ENCODE measurements at places on chromosomes 11 and 22. TPM values are rescaled to one million over a fixed set of nuclear protein-coding genes. Genes with fewer than 3 reads are reported as not detected.

- DNase-seq, result no peak
Observed at GRCh38 chr11:85495918-85496317, 131.2 kb downstream of the DLG2 start.

GRCh38 chr22:30712094-30712493 is 17.4 kb downstream of the OSBP2 start:
- no peak for DNase-seq

- no peak for DNase-seq
Observed at GRCh38 chr11:77320351-77320750, 18.9 kb upstream of the GDPD4 start.

DNA sequence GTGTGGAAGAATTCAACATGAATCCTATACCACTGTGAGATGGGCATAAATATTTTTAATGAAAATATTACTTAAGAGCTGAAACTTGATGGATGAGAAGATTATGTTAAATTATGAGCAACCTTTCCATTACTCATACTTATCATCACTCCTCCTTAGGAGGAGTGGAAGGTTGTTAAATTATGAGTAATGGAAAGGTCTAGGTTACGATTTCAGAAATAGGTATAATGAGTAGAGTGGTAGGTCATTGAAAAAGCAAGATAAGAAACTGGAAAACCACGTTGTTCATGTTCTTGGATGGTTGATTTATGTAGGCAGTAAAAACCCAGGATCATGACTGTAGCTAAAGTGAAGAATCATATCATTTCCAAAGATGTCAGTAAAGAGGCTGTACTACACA is 973.2 kb upstream of the RAG2 start:
- DNase-seq, result no peak

DNA sequence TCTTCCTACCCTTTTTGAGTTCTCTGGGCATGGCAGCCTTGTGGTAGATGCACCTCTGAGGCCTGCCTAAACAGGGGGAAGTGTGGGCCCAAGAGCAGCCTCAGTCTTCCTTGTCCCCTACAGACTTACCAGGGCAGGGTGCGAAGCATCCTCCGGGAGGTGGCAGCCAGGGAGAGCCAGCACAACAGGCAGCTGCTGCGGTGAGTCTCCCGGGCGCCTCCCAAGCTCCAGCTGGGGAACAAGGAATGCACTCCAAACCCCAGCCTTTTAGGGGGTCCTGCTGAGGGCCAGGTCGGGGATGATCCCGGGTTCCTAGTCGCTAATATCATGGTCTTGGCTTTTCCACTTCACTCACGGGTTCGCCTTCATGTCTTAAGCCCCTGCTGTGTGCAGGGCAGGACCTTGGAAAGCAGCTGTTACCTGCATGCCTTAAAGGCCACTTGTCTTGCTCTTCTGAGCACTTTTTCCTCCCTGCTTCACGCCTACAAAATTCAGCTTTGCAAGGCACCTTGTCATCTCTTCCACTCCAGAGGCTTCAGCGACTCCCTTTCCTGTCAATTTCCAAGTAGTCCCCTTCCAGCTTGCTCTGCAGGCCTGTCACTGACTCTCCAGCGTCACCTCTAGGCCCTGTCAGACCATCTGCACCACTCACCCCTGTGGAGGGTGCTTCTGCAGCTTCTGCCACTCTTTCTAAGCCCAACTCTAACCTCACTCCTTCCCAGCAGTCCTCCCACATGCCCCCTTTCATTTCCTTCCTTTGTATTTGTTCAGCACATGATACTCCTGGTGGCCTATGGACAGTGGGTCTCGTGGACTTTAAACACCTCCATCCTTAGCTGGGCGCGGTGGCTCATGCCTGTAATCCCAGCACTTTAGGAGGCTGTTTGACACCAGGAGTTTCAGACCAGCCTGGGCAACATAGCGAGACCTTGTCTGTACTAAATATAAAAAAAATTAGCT is 57.0 kb downstream of the PISD start:
- no peak for DNase-seq

DNA sequence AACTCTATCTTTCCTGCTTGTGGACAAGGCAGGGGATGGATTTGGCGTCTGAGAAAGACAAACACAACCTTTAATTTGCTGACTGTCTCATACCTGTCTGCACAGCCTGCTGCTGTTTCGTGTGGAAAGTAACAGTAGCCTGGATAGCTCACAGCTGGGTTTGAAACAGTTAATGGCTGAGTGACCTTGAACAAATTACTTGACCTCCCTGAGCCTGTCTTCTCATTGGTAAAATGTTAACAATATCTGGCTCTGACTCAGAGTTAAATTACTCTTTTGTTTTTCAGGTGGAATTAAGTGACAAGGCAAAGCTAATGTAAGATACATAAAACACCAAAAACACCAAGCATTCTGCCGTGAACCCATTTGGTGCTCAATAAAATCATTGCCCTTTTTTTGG is 41.1 kb upstream of the ADA2 start:
- no peak for DNase-seq

DNA sequence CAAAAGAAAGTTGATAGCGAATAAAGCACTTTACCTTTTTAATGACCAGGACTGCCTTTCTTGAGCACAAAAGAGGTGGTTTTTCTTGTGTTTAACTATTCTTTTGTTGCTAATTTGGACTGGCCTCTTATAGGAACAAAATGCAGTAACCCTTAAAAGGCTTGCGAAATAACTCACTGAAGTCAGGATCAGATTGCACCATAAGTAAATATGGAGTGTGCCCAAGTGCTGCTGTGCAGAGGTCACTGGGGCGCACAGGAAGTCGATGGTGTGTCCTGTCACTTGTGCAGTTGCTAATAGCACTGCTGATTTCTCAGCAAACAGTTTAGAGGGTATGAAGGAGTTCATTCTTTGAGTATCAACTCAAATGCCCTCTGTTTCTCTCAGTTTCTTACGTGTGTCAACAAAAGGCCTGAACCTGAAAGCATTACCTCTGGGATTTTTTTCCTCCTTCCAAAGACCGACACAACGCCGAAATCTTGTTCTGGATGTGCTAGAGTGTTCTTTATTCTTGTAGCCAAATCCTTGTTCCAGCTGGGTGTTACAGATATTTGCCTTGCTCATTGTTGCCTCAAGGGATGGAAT is 71.3 kb downstream of the ATXN10 start:
- no peak for DNase-seq

GRCh38 chr11:113138731-113139130 is 175.7 kb upstream of the TTC12 start:
- no peak for DNase-seq

DNA sequence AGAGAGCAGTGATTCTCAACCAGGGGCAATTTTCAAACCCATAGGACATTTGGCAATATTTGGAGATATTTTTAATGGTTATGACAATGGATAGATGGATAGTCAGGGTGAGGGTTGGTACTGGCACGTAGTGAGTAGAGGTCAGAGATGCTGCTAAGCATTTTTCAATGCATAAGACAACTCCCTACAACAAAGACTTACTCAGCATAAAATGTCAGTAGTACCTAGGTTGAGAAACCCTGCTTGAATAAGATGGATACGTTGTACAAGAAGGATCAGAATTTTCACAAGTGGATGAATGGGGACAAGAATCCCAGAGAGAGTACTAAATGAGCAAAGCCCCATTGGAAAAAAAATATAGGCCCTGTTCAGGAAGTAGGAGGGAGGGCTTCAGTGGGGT is 11.9 kb upstream of the LIN7C start:
- no peak for DNase-seq

DNA sequence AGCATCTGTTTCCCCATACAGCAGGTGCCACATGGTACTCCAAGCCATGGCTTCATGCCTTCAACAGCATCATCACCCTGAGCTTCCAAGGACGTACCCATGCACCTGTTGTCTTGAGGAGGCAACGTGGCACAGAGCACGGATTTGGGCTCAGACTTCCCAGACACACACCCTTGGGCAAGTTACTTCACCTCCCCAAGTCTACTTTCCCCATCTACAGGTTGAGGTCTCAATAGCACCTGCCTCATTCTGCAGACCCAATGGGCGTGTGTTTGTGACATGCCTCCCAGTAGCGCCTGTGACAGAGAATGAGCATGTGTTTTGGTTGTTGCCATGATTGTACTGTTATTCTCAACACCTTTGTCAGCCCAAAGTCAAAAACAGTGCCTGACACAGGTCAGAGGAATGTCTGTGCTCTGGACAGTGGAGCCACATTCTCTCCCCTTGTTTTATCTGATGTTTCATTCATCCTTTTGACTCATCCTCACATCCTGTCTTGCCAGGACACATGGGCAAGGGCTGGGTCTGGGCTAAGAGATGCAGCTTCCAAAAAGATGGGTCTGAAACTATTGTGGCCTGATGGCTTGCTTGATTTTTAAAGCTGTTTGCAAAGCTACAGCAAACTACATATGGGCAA is 53.4 kb upstream of the CCND1 start:
- no peak for DNase-seq

- no peak for DNase-seq
Observed at GRCh38 chr11:62127426-62127825, 3.6 kb downstream of the INCENP start.

GRCh38 chr22:22372086-22372485 is 127.5 kb downstream of the VPREB1 start:
- DNase-seq, result no peak

DNA sequence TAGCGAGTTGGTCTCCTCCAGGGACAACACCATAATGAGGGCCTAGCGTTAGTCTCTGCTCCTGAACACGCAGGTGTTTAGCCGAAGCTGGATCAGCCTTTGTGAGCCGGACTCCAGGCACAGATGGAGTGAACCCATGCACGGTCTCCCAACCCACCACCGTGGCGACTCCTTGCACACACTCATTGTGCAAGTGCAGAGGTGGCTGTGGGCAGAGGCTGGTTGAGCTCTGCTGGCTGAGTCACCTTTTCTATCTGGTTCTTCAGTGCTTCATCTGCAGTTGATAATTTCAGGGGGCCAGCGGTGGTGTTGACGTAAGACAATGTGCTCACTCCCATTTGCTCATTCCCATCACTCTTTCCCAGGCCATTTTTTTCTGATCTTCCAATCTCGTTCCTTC is 72.1 kb upstream of the SLC22A12 start:
- no peak for DNase-seq

DNA sequence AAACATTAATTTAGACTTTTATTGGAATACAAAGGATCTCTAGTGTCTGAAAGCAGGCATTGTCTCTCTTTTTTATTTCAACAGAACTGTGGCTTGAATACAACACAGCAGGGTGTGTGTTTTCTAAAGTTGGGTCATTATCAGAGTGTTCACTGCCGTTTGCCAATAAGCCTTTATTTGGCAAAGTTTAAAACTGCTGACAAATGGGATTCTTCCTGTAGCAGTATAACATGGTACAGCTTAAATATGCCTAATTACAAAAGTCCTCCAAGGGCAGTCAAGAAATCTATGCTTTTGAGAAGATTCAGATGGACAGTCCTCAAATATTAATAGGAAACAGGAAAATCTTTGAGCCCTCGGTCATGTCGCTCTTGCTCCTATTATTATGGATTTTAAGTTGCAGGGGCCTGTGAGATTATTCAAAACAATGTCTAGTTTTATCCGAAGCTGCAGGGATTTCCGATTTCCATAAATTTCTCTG is 199.9 kb downstream of the MAML2 start:
- no peak for DNase-seq

- DNase-seq, result peak; percentile 60
Observed at GRCh38 chr22:42299586-42300258, 29.3 kb upstream of the TCF20 start.

DNA sequence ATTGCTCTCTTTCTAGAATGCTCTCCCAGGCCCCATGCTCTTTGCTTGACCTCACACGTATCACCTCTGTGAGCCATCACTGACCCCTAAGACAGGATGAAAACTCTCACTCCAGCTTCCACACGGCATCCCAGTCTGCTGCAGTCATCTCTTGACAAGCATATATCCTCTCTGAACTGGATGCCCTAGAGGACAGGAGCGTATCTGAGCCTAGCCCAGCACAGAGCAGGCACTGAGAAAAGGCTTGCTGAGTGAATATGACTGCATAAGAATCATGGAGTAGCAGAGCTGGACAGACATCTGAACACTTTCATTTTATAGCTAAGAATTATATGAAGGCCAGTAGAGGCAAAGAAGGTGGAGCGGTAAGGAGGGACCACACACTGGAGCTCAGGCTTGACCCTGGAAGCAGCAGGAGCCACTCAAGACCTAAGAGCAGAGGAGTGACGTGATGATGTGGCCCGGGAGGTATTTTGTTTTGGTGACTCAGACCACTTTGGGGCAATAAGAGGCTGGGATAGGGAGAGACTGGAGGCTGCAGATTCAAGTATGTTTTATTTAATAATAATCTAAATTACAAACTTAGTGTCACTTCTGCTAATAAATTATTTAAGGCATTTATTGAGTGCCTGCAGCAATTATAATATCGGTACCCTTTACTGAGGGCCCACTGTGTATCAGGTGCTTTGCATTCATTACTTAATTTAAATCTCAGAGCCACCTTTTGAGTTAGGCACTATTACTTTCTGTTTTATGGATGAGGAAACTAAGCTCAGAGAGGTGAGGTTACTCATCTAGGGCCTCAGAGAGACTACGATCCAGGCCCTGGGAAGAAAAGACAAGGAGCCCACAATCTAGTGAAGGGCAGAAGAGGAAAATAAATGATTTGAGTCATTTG is 42.6 kb downstream of the MAP6 start:
- DNase-seq, result no peak

- no peak for DNase-seq
Observed at GRCh38 chr11:57868491-57868890, 106.9 kb downstream of the CTNND1 start.

DNA sequence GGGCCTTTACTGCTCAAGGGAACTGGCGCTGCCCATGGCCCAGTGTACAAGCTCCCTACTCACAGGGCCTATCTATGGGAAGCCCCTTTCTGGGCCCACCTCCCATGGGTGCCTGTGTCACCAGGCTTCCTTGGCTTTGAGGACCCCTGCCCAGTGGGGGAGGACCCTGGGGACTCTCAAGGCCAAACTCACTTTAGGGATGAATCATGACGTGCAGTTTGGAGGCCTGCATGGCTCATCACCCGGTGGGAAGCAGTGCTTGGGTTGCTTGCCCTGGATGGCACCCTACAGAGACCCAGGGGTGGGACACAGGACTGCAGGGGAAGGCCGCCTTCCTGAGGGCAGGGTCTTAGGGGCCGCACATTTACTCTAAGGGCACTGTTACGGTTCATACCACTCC is 16.5 kb downstream of the KCTD21 start:
- no peak for DNase-seq

GRCh38 chr11:47331454-47332302 is 20.8 kb downstream of the MYBPC3 start:
- no peak for DNase-seq

OR52N1 gene
- total RNA-seq, result not detected

SLC22A12 gene
- total RNA-seq, result not detected

TPH1 gene
- total RNA-seq, result 1.4 TPM

TESMIN gene
- 9.3 TPM for total RNA-seq

CARD16 gene
- total RNA-seq, result 42.2 TPM

FXYD6 gene
- total RNA-seq, result 0.10 TPM

C11orf42 gene
- not detected for total RNA-seq

GALNT18 gene
- total RNA-seq, result not detected

MOGAT2 gene
- total RNA-seq, result not detected

MAP6 gene
- not detected for total RNA-seq

IFITM10 gene
- 2.0 TPM for total RNA-seq

YPEL4 gene
- total RNA-seq, result 13.4 TPM

DDI1 gene
- not detected for total RNA-seq

TMEM109 gene
- total RNA-seq, result 99.8 TPM

MIAT gene
- total RNA-seq, result 49.8 TPM
